GM23338 (cell line): ENCODE measurements at places on chromosomes 7 and 10. TPM values are rescaled to one million over a fixed set of nuclear protein-coding genes. Genes with fewer than 3 reads are reported as not detected.

The FRMD4A gene
- total RNA-seq = 18.3 and 20.1 TPM in 2 replicates

GRCh38 chr7:54838175-54838910 lies 79.3 kb upstream of the SEC61G start:
- no peak for DNase-seq

The UNCX gene
- not detected in 2 replicates for total RNA-seq

- DNase-seq = no peak
Measured at GRCh38 chr10:107631876-107632275, 467.4 kb upstream of the SORCS1 start.

DNA sequence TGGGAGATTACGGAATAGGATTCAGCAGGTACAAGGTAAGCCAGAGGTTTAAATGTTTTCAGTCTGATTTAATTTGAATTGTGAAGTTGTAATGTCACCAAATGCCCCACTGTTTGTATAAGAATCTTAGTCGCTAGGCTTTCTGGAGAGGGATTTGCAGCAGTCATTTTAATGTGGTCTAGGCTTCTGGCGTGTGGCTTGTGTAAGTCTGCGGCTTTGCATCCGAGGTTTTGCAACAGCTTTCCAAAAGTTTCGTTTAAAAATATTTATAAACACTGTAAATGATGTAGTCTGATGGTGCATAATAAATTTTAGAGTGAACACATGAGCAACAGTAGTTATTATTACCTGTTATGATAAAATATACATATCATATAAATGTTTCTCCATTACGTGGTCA lies 26.1 kb upstream of the BHLHA15 start:
- no peak for DNase-seq

DNA sequence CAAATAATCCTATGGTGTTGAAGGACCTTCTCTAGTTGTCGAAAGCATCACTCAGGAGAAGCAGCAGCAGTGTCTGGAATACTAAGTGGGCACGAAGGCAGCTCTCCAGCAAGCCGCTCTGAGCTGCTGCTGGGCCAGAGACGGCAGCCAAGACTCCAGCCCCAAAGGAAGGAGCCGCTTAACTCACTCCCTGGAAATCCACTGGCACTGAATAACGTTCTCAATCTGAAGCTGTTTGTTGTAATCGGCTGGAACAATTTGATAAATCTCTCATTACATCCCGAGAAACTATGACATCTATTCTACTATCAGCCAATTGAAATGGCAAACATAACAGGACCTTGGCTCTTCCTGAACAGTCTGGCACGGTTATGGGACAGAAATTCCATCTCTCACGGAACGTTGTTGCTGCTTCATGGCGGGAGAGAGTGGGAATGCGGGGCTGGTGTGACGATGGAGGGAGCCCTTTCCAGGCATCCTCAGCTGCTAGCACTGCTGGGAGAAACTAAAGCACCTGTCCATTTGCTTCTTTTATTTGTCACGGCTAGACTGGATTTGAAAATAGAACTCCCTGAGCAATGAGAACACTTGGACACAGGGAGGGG lies 331.5 kb upstream of the RNF32 start:
- DNase-seq = no peak

The JAKMIP3 gene
- total RNA-seq = 0.47 and 1.2 TPM in 2 replicates

DNA sequence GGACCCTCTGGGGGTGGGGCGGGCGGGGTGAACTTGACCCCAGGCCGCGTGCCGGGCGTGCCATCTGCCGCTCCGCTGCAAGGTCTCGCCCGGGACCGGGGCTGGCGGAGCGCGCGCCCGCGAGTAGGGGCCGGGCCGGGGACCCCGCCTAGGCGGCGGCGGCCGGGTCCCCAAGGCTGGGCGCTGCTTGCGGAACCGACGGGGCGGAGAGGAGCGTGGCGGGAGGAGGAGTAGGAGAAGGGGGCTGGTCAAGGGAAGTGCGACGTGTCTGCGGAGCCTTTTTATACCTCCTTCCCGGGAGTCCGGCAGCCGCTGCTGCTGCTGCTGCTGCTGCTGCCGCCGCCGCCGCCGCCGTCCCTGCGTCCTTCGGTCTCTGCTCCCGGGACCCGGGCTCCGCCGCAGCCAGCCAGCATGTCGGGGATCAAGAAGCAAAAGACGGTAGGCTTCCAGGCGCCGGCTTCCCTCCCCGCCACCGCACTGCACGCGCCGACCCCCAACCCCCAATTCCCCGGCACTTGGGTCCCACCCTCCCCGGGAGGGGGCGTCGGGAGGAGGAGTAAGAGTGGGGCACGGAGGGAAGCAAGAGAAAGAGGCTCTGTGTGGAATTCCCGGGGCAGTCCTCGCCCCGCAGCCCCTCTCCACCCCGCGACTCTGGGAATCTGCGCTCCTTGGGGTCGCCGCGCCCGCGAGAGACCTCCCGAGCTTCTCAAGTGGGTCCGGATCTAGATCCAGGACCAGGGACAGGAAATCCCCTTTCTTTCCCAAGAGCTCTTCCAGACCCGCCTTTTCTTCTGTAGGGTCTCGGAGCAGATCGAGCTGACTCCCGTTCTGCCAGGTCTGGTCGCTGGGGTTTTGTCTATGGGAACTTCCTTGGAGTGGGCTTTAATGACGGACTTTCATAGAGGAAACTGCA lies at the start of gene PAPSS2:
TSS of gene PAPSS2 (plus strand) at position 308 of the 913 bp plus-strand sequence. CDS start at position 412, 104 bp downstream.
- peak; percentile 79 for DNase-seq

The PVRIG gene
- total RNA-seq = not detected in 2 replicates

- DNase-seq = no peak
Measured at GRCh38 chr7:44709011-44709915, 39.4 kb upstream of the ZMIZ2 start.

The PRPS1L1 gene
- total RNA-seq = not detected in 2 replicates

DNA sequence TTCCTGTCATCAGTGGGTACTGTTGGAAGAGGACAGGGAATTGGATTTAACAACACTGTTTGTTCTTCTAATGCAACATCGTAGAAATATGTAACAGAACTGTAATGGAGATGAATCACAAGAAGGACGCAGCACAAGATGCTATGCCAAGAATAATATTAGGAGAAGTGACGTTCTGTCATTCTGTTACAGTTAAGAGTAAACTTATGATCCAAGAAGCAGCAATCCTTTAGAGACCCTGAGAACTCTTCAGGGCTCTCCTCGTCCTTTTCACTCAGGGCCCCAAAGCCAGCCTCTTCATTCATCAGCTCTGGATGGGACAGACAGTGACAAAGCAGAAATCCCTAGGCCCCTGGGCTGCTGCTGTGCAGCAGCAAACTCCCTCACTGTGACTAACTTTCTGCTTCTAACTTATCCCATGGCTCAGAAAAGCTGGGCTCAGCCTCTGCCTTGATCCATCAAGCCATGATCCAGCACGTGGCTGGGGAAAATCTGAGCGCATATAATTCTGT lies 8.7 kb upstream of the IL6 start:
- DNase-seq = no peak

The TFR2 gene
- total RNA-seq = 4.2 and 5.6 TPM in 2 replicates
